ENCODE measurements at places on chromosomes 4 and X. TPM values are rescaled to one million over a fixed set of nuclear protein-coding genes. Genes with fewer than 3 reads are reported as not detected.
A peak's percentile ranks its signal among the peaks of the same experiment; 100 is the strongest.

GRCh38 chr4:77014256-77014655, 61.5 kb downstream of the CCNI start:
- no peak overlapping the region for H3K27ac ChIP-seq
- H3K4me3 ChIP-seq, result no peak overlapping the region
- DNase-seq, result no peak
- H3K36me3 ChIP-seq, result peaks cover 80% of the 10 kb centered on the region

GRCh38 chr4:143353797-143354196, 17.1 kb downstream of the GAB1 start:
- H3K4me3 ChIP-seq, result no peak overlapping the region
- H3K27me3 ChIP-seq, result no peaks in the 10 kb centered on the region
- no peak overlapping the region for H3K27ac ChIP-seq
- no peaks in the 10 kb centered on the region for H3K36me3 ChIP-seq
- H3K4me1 ChIP-seq, result peaks cover 29% of the 10 kb centered on the region

- no peaks in the 10 kb centered on the region for H3K36me3 ChIP-seq
- H3K4me3 ChIP-seq, result no peak overlapping the region
- no peak overlapping the region for H3K27ac ChIP-seq
Measured at GRCh38 chr4:136443006-136443405, 1089.3 kb downstream of the PCDH18 start.

DNA sequence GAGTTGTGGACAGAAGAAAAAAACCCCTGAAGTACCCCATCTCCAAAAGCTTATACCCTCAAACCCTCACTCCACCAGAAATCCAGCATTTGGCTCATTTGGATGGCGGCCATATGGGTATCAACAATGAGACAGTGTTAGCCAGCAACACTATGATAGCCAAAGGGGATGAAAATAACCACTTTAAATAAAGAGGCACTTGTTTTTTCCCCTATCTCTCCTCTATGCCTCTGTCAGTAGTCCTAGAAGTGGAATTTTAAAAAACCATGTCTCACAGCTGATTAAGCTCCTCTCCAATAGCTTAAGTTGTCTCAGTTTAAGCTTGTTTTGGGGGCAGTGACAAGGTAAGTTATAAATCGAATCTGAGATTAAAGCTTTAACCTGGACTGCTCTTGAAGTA, 124.0 kb downstream of the MOSPD2 start:
- no peak overlapping the region for H3K27ac ChIP-seq
- no peaks in the 10 kb centered on the region for H3K27me3 ChIP-seq
- H3K4me1 ChIP-seq, result no peaks in the 10 kb centered on the region

Gene DMRTC1
- total RNA-seq, result not detected

DNA sequence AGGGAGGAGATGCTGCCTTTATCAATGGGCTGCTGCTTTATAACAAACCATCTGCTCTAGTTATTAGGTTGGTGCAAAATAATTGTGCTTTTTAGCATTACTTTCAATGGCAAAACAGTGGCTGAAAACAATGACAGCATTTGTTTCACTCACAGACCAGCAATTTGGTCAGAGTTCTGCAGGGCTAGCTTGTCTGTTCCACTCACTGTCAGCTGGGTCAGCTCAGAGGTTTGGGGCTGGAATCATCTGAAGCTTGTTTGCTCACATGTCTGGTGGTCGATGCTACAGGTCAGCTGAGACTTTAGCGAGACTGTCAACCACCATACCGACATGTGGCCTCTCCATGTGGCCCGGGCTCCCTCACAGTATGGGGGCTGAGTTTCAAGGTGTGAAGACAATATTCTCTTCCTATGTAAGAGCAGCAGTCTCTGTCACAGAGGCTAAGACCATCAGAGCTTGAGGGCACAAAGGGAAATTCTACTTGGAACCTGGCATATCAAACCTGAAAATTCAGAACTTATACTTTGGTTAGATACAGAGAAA, 81.3 kb upstream of the LIMCH1 start:
- DNase-seq, result no peak
- H3K4me1 ChIP-seq, result no peaks in the 10 kb centered on the region
- H3K4me3 ChIP-seq, result no peak overlapping the region
- no peak overlapping the region for H3K27ac ChIP-seq
- no peaks in the 10 kb centered on the region for H3K27me3 ChIP-seq

DNA sequence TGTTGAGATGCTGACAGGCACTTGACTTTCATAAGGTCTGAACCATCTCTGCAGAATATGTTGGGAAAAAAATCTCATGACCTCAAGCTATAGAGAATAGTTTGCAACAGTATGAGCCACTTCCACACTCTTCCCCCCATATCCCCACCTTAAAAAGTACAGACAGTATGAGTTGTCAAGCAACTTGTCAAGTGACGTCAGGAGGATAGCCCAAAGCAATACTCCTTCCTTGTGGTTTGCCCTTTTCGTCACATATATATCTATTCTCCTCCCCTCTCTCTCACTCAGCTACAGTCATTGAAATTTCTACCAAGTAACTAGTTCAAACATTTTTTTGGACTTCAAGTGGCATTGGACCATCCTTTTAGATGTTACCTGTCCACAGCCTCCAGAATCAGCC, 67.7 kb downstream of the MCF2 start:
- DNase-seq, result no peak
- H3K4me3 ChIP-seq, result no peak overlapping the region
- H3K36me3 ChIP-seq, result no peaks in the 10 kb centered on the region

Gene MND1
- total RNA-seq, result 2.7 TPM

DNA sequence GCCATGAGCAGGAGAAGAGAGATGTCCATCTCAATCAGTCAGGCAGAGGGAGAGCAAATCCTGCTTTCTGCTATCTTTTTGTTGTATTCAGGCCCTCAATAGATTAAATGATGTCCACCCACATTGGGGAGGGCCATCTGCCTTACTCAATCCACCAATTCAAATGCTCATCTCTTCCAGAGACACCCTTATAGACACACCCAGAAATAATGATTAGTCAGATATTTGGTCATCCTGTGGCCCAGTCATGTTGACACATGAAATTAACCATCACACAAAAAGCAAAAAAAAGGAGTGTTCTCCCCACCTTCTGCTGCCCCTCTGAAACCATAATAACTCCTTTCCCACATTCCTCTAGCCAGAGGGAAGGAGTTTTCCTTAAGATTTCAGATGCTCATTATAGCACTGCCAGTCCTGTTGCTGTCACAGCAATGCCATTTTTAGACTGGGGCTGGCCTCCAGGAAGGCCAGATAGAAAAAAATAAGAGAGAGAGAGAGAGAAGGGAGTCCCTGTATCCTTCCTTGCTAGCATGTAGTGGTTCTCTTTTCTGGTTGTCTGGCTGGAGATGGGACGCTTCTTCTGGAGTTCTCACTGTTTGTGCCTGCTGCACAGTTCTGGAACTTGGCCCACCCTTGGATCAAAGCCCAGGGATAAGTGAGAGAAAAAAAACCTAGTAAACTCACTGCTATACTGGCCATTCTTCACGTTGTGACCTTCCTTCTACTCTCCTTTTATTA, 177.7 kb downstream of the RBM46 start:
- H3K4me3 ChIP-seq, result no peak overlapping the region
- no peak overlapping the region for H3K27ac ChIP-seq
- H3K4me1 ChIP-seq, result no peaks in the 10 kb centered on the region
- no peaks in the 10 kb centered on the region for H3K36me3 ChIP-seq
- DNase-seq, result no peak

- H3K4me1 ChIP-seq, result peaks cover 30% of the 10 kb centered on the region
- peak overlapping the region; percentile 68 for H3K4me3 ChIP-seq
- peak overlapping the region; percentile 99 for H3K27ac ChIP-seq
- peak; percentile 81 for DNase-seq
- no peaks in the 10 kb centered on the region for H3K36me3 ChIP-seq
Measured at GRCh38 chr4:53507671-53508286, 83.5 kb downstream of the LNX1 start.

Gene ATOH1
- total RNA-seq, result not detected

DNA sequence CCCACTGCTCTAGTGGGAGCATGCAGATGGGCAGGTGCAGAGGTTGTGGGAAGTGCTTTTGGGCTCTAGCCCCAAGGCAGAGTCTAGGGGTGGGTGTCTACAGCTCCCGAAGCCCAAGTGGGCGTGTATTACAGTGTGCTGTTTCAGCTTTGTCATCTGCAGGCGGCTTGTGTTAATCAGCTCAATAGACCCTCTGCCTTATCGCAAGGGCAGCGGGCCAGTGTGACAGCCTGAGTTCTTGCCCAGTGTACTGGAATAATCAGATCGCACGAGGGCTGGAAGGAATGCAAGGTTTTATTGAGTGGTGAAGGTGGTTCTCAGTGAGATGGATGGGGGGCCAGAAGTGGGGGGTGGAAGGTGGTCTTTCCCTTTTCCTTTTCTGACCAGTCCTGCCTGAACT, 529.4 kb upstream of the AMOT start:
- H3K4me3 ChIP-seq, result no peak overlapping the region
- H3K27ac ChIP-seq, result no peak overlapping the region
- DNase-seq, result no peak

GRCh38 chr4:77052352-77052751, 23.4 kb downstream of the CCNI start:
- no peak for DNase-seq
- no peaks in the 10 kb centered on the region for H3K27me3 ChIP-seq
- peak overlapping the region; percentile 34 for H3K27ac ChIP-seq
- H3K36me3 ChIP-seq, result peaks cover 83% of the 10 kb centered on the region
- peaks cover 11% of the 10 kb centered on the region for H3K4me1 ChIP-seq

- H3K27me3 ChIP-seq, result no peaks in the 10 kb centered on the region
- no peaks in the 10 kb centered on the region for H3K4me1 ChIP-seq
Measured at GRCh38 chr4:147958489-147959065, 226.7 kb downstream of the ARHGAP10 start.

DNA sequence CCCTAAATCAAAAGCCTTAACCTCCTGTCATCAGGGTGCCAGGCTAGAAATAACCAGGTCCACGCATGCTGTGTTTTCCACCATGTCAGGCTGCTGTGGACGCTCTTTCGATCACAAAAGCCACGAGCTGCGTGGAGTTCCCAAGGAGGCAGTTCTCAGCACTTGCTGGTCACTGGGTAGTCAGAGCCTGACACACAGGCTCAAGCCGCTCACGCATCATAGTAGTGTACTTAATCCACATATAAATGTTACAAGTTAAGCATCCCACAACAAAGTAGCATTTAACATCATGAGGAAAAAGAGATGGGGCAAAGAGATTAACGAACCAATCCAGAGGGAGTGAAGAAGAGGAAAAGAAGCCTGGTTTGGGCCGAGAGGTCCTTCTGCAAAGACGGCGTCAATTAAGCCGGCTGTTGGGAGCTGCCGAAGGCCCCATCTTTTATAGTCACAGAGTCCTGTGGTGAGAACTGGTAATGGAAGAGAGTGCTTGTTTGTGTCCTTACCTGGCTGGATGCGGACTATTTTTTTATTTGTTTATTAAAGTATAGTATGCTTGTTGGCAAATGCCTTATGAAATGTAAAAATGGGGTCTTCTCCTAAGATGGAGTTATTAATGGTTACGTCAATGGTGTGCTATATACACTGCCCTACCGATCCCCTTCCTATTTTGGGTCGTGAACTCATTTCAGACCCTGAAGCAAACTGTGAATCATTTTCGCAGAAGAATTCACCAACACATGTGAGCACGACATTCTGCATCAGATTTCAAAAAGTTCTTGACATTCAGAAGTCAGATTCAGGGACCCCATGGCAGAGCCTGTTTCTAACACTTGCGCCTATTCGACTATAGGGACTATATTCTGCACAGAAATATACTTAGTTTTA, 675 bp downstream of the PRIMPOL start:
- peak overlapping the region; percentile 87 for H3K4me3 ChIP-seq
- H3K27ac ChIP-seq, result peak overlapping the region; percentile 85
- peaks cover 8% of the 10 kb centered on the region for H3K36me3 ChIP-seq
- H3K27me3 ChIP-seq, result no peaks in the 10 kb centered on the region
- DNase-seq, result no peak

DNA sequence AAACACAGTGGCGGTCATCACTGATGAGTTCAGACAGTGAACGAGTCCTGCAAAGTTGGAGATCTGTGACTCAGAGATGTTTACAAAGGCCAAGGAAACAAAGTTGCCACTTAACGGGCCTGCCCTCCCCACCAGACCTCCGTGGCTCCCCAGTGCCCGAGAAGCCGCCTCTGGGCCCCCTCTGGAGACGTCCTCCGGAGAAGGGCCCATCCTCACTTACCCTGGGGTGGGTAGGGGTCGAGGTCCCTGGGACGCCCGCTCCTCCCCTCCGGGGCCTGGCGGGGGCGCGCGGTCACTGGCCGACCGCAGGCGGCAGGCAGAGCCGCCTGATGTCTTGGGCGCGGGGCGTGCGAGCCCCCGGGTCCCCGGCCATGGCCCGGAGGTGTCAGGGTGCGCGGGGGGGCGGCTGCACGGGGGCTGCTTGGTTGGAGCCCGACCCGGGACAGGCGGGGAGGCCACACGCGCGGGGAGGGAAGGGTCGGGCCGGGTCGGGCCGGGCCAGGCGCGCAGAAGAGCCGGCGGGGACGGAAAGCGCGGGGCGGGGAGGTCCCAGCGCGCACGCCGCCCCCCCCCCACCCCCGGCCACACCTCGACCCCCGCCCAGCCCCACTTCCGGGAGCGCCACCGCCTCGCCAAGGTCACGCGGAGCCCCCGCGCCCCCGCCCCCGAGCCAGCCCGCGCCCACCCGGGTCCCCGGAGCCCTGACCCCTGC, 529 bp downstream of the DHRSX start:
- peaks cover 29% of the 10 kb centered on the region for H3K4me1 ChIP-seq
- peak overlapping the region; percentile 71 for H3K27ac ChIP-seq
- peak; percentile 96 for DNase-seq
- peaks cover 6% of the 10 kb centered on the region for H3K36me3 ChIP-seq
- H3K27me3 ChIP-seq, result no peaks in the 10 kb centered on the region
- peak overlapping the region; percentile 85 for H3K4me3 ChIP-seq

Gene GNRHR
- total RNA-seq, result not detected

Gene ALAS2
- total RNA-seq, result not detected

DNA sequence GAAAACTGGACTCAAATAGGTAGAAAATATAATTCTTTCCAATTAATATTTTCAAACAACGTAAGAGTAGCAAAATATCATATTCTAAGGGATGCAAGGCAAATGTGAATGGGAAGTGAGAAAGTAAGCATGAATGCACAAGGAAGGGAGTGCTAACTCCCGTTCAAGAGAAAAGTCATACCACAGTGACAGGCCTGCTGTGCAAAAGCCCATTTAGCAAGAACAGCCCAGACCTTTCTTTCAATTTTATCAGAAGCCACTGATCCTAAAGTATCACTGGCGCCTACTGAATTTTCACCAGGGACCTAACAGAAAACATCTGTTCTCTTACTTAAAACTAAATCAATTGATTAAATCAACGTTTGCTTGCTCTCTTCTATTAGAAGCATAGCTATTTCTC, 157.9 kb upstream of the DKK2 start:
- H3K27ac ChIP-seq, result no peak overlapping the region
- DNase-seq, result no peak
- no peaks in the 10 kb centered on the region for H3K27me3 ChIP-seq
- no peak overlapping the region for H3K4me3 ChIP-seq

DNA sequence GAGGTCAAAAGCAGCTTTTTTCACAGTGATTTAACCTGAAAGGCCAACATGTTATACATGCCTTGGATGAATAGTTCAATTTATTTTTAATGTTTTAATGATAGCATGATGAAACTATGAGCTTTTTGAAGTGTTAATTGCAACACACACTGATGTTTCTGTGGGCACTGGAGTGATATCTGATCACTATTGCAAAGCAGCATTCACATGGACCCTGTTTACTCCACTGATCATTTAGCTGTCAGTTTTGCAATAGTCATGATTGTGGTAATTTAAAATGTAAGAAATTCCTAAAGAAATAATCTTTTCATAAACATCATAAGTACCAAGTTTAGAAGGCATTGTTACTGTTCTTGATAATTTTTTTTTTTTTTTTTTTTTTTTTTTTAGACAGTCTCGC, 74.1 kb downstream of the ARSJ start:
- no peak for DNase-seq
- no peak overlapping the region for H3K4me3 ChIP-seq
- no peaks in the 10 kb centered on the region for H3K27me3 ChIP-seq

GRCh38 chr4:39620551-39621313, 17.9 kb downstream of the SMIM14 start:
- DNase-seq, result peak; percentile 77
- H3K4me1 ChIP-seq, result peaks cover 64% of the 10 kb centered on the region
- no peaks in the 10 kb centered on the region for H3K27me3 ChIP-seq
- H3K27ac ChIP-seq, result peak overlapping the region; percentile 80
- no peaks in the 10 kb centered on the region for H3K36me3 ChIP-seq

Gene SLC7A11
- total RNA-seq, result 46.3 TPM

Gene TKTL1
- total RNA-seq, result not detected
